ENCODE measurements at places on chromosomes 1 and 21.

DNA sequence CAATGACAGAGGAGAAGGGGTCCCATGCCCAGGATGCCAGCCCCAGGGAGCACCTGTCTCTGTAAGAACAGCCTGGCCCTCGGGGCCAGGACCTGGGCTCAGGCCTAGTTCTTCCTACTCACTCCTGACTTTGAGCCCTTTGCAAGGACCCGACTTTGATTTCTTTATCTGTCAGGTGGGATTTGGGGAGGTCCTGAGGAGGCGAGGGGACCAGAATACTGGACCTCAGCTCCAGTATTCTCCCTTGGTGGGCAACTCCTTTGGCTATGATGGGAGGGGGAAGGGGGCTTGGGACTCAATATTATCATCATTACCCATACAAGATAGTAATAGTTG is 18.1 kb downstream of the KCNQ4 start:
- DNase-seq, result no peak

DNA sequence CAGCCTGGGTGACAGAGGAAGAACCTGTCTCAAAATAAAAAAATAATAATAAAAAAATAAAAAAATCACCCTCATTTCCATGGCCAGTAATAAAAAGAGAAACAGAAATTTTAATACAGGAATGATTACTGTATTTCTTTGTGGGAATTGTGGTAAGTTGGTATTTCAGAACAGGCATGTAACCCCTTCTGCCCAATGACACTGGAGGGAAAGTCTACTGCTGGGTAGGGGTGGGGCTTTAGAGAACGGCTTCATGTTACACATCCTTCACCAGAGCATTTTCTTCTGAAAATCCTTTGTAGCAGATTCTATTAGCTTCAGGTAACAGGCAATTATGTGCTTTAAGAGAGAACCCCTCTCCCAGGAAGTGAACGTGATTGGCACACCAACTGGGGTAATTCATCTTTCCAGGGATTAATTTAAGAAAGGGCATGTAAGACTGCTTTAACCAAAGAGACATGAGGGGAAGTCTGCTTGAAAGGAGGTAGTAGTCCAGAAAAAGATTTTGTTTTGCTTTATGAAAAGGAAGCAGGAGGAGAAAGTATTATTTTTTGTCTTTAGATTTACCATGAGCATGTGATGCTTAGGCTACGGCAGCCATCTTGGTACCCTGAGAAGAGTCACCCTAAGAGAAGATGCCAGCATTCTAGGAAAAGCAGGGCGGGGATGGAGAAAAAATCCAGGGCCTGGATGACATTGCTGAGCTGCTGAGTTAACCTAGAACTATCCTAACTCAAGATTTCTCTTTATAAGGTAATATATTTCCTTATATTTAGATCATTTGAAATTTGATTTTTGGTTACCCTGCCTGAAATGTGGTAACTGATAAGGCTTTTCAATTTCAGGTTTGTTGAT is 57.7 kb upstream of the DPT start:
- no peak for DNase-seq

- no peak for DNase-seq
Measured at GRCh38 chr1:51736702-51737101, 119.8 kb downstream of the OSBPL9 start.

- DNase-seq, result no peak
Measured at GRCh38 chr1:56170784-56171320, 408.5 kb downstream of the PLPP3 start.

- no peak for DNase-seq
Measured at GRCh38 chr1:81540216-81540615, 260.5 kb upstream of the ADGRL2 start.

DNA sequence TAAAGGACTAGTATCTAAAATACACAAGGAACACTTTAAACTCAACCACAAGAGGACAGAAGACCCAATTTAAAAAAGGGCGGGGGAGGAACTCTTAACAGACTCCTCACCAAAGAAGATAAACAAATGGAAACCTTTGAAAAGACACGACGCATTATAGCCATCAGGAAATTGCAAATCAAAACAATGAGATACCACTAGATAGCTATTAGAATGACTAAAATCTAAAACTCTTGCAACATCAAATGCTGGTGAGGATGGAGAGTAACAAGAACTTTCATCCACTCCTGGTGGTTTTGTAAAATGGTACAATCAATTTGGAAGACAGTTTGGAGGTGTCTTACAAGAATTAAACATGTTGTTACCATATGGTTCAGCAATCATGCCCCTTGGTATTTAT is 708.2 kb downstream of the BRINP3 start:
- DNase-seq, result no peak

DNA sequence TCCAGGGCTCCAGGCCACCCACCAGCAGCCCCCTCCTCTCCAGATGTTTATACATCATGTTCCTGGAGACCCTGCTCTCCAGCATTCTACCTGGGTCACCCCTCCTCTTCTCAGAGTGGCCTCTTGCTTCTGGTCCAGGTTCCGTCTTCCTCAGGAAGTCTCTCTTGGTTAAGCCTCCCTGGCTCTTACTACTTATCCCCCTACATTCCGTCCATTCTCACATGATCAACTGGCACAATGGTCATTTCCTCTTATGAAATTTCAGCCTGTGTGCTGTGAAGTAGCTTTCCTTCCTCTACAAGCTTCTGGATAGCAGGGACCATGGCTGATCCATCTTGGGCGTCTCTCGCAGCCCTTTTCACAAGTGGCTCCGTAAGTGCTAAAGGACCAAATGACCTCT is 33.9 kb upstream of the ATP2B4 start:
- no peak for DNase-seq

Data from GM10248 (cell line).